Stimulated activated CD4-positive, alpha-beta T cell treated with anti-CD3 and anti-CD28 coated beads, Interleukin-12 subunit alpha, Interleukin-12 subunit beta, amount 100 ng/mL, for 24 hours (primary cell): ENCODE measurements at places on chromosomes 1 and 21.

- DNase-seq = no peak
Measured at GRCh38 chr1:109802901-109803561, 39.3 kb upstream of the EPS8L3 start.

DNA sequence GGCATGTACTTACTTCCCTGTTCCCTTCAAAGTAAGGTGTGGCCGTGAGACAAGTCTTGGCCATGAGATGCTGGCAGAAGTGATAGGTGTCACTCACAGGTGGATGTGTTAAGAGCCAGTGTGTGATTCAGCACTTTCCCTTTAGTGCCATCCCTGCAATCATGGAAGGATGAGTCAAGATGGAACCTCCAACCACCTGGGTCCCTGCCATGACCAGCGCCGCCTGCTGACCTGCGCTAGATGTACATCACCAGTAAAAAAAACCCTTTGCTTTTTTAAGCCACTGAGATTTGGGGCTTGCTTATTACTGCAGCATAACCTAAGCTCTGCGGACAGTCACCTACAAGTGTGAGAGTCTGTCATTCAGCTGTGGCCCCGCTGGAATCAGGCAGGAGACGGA is 71.7 kb downstream of the TOMM20 start:
- DNase-seq = no peak

DNA sequence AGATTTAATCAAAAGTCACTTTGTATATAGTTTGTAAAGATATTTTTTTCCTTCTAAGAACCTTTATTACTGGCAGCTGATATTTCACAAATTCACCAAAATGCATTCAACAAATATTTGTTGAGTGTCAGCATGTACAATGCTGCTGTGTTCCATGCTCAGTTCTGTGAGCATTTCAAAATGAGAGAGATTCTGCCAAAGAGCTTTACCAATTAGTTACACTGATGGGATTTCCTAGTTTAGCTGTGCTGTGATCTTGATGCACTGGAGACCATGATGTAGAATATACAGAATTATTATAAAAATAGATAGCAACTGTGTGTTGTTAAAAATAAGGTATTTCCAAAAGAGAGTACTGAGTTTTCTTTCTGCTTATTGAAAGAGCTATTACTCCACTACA is 225.6 kb downstream of the BRINP3 start:
- no peak for DNase-seq

DNA sequence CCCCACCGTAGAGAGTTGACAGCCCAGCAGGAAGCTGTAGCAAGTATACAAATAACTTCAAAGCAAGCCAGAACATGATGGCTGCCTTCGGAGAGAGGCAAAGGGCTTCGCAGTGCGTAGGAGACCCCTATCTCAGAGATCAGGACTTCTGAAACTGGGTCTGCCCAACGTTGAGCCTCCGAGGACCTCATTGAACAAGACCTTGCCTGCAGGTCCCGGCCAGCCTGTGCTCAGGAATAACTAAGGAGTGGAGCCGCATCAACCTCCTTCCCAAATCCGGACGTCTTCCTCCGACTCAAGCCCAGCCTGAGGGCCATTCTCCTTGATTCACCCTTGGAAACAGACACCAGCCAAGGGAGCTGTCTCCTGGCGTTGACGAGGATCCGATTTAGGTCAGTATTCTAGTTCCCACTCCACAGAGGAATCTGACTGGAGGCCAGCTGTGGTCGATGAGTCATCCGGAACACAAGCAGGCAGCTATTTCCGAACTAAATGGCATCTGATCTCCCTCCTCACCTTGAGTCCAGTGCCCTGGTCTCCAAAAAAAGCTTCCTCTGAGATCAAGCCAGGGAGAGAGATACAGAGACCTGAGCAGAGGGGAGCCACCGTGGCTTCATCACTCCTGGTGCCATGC is 166.5 kb upstream of the COA6 start:
- DNase-seq = no peak

GRCh38 chr21:15272591-15272990 is 207.8 kb upstream of the NRIP1 start:
- DNase-seq = no peak

DNA sequence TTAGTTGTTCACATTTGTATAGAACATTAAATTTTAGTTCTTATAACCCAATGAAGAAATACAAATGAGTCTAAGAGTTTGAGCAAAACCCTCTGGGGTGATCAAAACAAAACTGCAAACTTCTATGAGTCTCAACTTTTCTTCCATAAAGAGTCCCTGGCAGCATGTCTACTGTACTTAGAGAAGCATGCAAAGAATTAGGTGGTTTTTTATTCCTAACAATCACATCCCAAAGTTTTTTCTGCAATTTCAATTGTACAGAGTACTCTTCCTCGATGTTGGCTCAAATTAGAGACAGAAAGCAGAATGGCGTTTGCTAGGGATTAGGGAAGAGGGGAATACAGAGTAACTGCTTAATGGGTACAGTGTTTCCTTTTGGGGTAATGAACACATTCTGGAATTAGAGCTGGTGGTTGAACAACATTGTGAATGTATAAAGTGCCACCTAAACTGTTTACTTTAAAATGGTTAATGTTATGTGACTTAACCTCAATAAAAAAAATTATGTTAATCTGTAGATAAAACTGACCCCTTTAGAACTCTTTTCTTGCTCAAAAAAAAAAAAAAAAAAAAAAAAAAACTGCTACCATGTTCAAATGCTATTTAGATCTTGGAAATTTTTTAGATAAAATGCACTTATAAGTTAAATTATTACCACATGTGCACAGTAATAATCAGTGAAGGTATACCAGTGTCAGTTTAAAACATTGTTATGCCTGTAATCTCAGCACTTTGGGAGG is 4.8 kb downstream of the RC3H1 start:
- no peak for DNase-seq

GRCh38 chr1:46487818-46488218 is 1.8 kb upstream of the DMBX1 start:
- DNase-seq = no peak

DNA sequence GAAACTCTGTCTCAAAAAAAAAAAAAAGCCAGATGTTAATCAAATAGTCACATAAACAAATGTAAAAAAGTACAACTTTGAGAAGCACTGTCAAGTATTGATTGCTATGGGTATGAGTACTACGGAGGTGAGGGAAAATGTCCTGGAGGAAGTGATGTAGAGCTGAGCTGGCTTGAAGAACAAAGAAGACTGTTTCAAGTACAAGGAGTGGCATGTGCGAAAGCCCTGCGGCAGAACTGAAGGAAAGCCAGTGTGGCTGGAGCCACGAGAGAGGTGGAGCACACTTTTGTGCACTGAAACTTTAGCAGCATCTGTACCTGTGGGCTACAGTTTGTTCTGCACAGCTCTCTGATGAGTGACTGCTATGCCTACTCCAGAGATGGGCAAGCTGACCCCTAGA is 5.4 kb upstream of the RPS6KA1 start:
- DNase-seq = no peak

DNA sequence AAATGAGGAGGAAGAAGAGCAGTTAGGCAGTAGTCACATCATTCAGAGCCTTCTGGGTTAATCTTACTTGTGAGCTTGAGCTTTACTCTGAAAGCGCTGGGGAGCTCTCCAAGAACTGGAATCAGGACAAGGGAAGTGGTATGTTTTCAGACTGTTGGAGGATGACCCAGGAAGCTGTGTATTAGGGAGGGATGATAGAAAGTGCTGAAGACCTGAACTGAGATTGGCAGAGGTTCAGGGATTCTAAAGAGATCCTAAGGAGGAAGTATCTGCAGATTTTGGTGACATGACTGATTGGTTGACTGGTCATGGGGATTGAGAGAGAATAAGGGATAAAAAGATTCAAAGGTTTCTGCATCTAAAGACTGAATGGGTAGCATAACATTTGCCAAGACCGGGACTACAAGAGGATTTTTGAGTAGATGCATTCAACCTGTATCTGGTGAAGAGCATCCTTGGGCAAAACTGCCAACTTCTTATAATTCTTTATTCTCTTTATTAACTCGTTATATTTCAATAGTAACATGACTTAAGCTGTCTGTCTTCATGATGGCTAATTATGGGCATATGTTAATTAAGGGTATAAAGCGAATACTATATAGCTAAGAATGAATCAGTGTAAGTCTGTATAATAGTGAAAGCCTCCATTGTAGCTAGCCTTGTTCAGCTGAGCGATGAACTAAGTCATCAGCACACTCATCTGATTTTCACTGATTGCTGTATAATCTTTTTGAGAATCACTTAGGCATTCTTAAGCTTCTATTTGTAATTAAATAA is 41.8 kb downstream of the XCL1 start:
- no peak for DNase-seq

GRCh38 chr1:1451696-1452364 is 2.3 kb downstream of the ATAD3C start:
- no peak for DNase-seq

- no peak for DNase-seq
Measured at GRCh38 chr1:236467327-236467641, 56.5 kb upstream of the LGALS8 start.

- DNase-seq = no peak
Measured at GRCh38 chr21:46035809-46036695, 54.5 kb downstream of the COL6A1 start.

- DNase-seq = no peak
Measured at GRCh38 chr1:172137703-172138454, 282.6 kb upstream of the C1orf105 start.

GRCh38 chr1:64956733-64957441 is 9.5 kb downstream of the JAK1 start:
- no peak for DNase-seq

GRCh38 chr21:44921928-44922327 is 1.2 kb upstream of the ITGB2 start:
- no peak for DNase-seq
